Stomach (tissue), 19 donors: ENCODE measurements at places on chromosomes 4 and X. TPM values are rescaled to one million over a fixed set of nuclear protein-coding genes. Genes with fewer than 3 reads are reported as not detected.

DNA sequence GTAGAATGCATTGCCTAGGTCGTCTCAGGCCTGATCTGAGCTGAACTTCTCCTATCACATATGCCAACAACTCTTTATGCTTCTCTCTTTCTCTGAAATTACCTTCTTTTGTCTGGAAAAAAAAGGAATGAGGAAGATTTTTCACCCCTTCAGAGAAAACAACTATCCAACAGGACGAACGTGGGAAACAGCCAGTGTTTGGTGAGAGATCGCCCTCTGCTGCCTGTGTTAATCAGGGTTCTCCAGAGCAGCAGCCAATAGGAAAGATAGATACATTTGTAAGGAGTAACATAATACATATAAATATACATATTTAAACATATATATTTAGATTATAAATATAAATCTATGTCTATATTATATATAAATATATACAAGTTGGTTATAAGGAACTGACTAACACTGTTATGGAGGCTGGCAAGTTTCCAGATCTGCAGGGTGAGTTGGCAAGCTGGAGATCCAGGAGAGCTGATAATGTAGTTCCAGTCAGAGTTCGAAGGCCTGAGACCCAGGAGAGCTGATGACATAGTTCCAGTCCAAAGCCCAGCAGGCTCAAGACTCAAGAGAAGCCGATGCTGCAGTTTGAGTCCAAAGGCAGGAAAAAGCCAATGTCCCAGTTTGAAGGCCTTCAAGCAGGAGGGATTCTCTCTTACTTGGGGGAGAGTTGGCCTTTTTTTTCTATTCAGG lies 13.3 kb downstream of the CETN2 start:
- peak; percentile 61 for DNase-seq
- no peaks in the 10 kb centered on the region for H3K36me3 ChIP-seq
- no peaks in the 10 kb centered on the region for H3K4me1 ChIP-seq
- no peak overlapping the region for H3K4me3 ChIP-seq

DNA sequence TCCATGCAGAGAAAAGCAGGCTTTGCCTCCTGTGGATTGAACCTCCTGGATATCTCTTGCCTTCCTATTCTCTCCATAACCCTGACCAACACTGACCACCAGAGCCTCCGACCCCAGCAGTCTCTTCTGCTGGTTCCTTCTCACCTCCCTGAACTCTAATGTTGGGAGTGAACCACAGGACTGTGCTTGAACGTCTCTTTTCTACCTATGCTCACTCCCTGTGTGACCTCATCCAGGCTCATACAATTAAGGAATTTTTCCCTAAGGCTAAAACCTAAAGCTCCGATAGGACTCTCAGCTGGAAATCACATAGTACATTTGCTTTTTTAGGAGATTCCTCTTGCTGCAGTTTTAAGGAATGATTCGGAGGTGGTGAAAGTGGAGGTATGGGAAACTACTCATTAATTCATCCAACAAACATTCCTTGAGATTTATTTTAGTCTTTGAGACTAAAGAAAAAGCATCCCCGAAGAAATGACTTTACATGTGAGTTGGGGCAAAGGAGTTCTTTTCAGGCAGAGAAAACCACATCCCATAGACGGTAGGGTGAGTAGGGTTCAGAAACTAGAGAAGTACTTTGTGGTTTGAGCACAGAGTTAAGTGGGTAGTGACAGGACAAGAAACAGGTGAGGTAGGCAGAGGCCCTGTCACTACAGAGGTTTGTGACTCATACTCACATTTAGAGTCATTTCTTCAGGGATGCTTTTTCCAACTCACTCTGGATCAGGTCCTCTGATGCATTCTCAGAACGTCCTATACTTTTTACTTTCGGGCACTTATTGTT lies 30.8 kb downstream of the NDNF start:
- no peaks in the 10 kb centered on the region for H3K27me3 ChIP-seq
- no peaks in the 10 kb centered on the region for H3K36me3 ChIP-seq
- no peak overlapping the region for H3K27ac ChIP-seq
- H3K4me1 ChIP-seq = no peaks in the 10 kb centered on the region

- peak; percentile 28 for DNase-seq
- no peaks in the 10 kb centered on the region for H3K36me3 ChIP-seq
- no peak overlapping the region for H3K4me3 ChIP-seq
- no peaks in the 10 kb centered on the region for H3K27me3 ChIP-seq
- no peaks in the 10 kb centered on the region for H3K4me1 ChIP-seq
These were observed 1222.4 kb upstream of the PRKX start for GRCh38 chrX:4935846-4936245.

The CT45A10 gene
- not detected for total RNA-seq

GRCh38 chr4:43394976-43395375 lies 502.5 kb downstream of the GRXCR1 start:
- no peak overlapping the region for H3K27ac ChIP-seq
- no peak for DNase-seq
- peaks cover 3% of the 10 kb centered on the region for H3K4me1 ChIP-seq
- H3K36me3 ChIP-seq = no peaks in the 10 kb centered on the region

The NSDHL gene
- total RNA-seq = 45.5 TPM

- no peaks in the 10 kb centered on the region for H3K4me1 ChIP-seq
- H3K27me3 ChIP-seq = no peaks in the 10 kb centered on the region
- H3K36me3 ChIP-seq = no peaks in the 10 kb centered on the region
- no peak overlapping the region for H3K27ac ChIP-seq
These were observed 81.0 kb upstream of the IL2 start for GRCh38 chr4:122537388-122538135.

The SASH3 gene
- total RNA-seq = 10.7 TPM

The SPOCK3 gene
- 6.1 TPM for total RNA-seq

DNA sequence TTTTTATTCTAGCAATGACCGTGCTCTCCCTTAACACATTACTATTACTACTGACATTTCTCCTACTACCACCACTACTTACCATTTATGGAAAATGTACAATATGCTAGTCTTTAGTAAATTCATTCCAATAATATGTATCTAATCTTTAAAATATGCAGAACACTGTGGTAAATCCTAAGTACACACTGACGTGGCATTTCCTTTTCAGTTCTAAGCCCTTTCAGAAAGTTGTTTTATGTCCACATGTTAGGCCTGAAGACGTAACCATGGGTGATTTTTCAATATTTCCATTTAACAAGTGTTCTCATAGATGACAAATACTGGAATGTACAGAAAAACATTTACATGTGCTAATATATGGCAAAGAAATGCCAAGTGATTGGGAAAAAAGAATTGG lies 268.6 kb upstream of the SLIT2 start:
- no peaks in the 10 kb centered on the region for H3K36me3 ChIP-seq
- H3K4me1 ChIP-seq = no peaks in the 10 kb centered on the region
- H3K27ac ChIP-seq = no peak overlapping the region
- DNase-seq = no peak
- H3K27me3 ChIP-seq = no peaks in the 10 kb centered on the region
- no peak overlapping the region for H3K4me3 ChIP-seq

The HNRNPH2 gene
- total RNA-seq = 14.7 TPM

The GSX2 gene
- not detected for total RNA-seq

DNA sequence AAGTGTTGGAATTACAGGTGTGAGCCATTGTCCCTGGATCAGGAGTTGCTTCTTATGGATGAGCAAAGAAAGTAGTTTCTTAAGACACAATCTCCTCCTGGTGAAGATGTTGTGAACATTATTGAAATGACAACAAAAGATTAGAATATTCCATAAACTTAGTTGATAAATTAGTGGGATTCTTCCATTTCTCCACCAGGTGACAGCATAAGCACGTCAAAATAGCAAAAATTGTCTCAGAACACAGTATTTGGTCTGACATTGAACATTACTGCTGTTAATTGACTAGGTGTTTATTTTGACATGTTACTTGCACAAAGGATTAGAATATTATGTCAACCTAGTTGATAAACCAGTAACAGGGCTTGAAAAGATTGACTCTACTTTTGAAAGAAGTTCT lies 21.6 kb downstream of the CLDN34 start:
- no peaks in the 10 kb centered on the region for H3K36me3 ChIP-seq
- no peaks in the 10 kb centered on the region for H3K4me1 ChIP-seq
- no peak overlapping the region for H3K27ac ChIP-seq
- H3K27me3 ChIP-seq = no peaks in the 10 kb centered on the region
- H3K4me3 ChIP-seq = no peak overlapping the region

GRCh38 chr4:4339504-4340085 lies 47.3 kb upstream of the NSG1 start:
- no peaks in the 10 kb centered on the region for H3K4me1 ChIP-seq
- peak; percentile 36 for DNase-seq
- H3K27me3 ChIP-seq = peaks cover 13% of the 10 kb centered on the region
- no peak overlapping the region for H3K27ac ChIP-seq
- no peak overlapping the region for H3K4me3 ChIP-seq

GRCh38 chr4:56181140-56181953 lies 205.9 kb downstream of the AASDH start:
- H3K27ac ChIP-seq = no peak overlapping the region
- no peak overlapping the region for H3K4me3 ChIP-seq
- H3K4me1 ChIP-seq = no peaks in the 10 kb centered on the region
- DNase-seq = no peak
- no peaks in the 10 kb centered on the region for H3K27me3 ChIP-seq

The SLC4A4 gene
- total RNA-seq = 56.2 TPM

GRCh38 chrX:109660435-109661143 lies 35.6 kb upstream of the KCNE5 start:
- H3K36me3 ChIP-seq = peaks cover 50% of the 10 kb centered on the region
- no peak for DNase-seq
- H3K4me3 ChIP-seq = no peak overlapping the region
- no peaks in the 10 kb centered on the region for H3K27me3 ChIP-seq
- no peaks in the 10 kb centered on the region for H3K4me1 ChIP-seq
- no peak overlapping the region for H3K27ac ChIP-seq

DNA sequence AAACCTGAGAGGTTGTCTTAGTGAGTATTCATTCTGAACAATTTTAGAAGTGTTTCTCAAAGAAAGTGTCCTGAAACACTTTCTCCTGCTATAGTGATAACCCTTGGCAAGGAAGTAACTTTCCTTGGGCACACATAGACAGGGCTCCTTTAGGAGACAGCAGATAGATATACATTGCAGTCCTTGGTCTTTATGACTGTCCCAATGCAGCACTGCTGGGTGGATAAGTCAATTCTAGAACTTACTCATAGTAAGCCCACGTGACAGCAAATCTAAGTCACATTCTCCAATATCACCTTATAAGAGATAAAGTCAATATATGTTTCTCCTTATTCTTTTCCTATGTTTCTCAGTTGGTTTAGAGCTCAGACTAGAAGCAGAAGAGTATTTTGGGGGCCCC lies 46.7 kb downstream of the GPRASP3 start:
- DNase-seq = no peak
- no peak overlapping the region for H3K4me3 ChIP-seq
- peaks cover 6% of the 10 kb centered on the region for H3K27me3 ChIP-seq
- H3K27ac ChIP-seq = no peak overlapping the region
- H3K36me3 ChIP-seq = no peaks in the 10 kb centered on the region
